ENCODE measurements at places on chromosomes 2 and 18. TPM values are rescaled to one million over a fixed set of nuclear protein-coding genes. Genes with fewer than 3 reads are reported as not detected.
A peak's percentile ranks its signal among the peaks of the same experiment; 100 is the strongest.

- no peaks in the 10 kb centered on the region for H3K4me1 ChIP-seq
- no peak overlapping the region for H3K4me3 ChIP-seq
- H3K27ac ChIP-seq, result no peak overlapping the region
Observed at GRCh38 chr2:176704282-176704858, 435.1 kb downstream of the MTX2 start.

DNA sequence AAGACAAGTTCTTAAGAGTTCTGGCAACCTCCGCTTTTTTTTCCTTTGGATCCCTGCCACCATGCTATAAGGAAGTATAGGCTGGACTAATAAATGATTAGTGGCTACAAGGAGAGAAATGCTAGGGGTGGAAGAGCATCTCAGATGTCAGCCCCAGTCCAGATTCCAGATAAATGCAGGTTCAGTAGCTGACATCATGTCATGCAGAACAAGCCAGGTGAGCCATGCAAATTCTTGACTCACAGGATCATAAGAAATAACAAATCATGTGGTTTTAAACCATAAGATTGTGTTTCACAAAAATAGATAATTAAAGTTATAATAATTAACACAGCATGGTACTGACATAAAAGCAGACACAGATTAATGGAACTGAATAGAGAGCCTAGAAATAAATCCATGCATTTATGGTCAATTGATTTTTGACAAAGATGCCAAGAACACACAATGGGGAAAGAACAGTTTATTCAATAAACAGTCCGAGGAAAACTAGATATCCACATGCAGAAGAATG is 152.9 kb upstream of the SESTD1 start:
- DNase-seq, result no peak
- no peak overlapping the region for H3K4me3 ChIP-seq
- no peak overlapping the region for H3K27ac ChIP-seq
- H3K36me3 ChIP-seq, result no peaks in the 10 kb centered on the region
- no peaks in the 10 kb centered on the region for H3K4me1 ChIP-seq

DNA sequence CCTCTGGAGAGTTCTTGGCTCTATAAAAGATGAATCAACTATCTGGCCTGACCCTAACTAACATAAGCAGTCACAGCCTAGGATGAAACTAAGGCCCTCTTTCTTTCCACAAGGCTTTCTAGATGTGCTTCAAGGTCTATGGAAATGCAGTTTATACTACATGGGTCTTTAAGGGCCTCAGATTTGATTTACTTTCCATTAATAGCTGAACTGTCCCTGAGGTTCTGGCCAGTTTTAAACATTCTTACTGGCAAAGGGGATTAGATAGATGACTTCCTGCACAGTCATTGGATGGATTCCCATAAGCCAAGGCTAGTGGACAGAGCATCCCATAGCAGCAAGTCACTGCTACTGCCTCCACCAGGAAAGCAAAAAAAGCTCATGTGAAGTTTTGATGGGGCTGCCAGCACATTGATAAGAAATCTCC is 38.1 kb upstream of the LCLAT1 start:
- peaks cover 50% of the 10 kb centered on the region for H3K4me1 ChIP-seq
- H3K4me3 ChIP-seq, result no peak overlapping the region
- no peaks in the 10 kb centered on the region for H3K36me3 ChIP-seq

DNA sequence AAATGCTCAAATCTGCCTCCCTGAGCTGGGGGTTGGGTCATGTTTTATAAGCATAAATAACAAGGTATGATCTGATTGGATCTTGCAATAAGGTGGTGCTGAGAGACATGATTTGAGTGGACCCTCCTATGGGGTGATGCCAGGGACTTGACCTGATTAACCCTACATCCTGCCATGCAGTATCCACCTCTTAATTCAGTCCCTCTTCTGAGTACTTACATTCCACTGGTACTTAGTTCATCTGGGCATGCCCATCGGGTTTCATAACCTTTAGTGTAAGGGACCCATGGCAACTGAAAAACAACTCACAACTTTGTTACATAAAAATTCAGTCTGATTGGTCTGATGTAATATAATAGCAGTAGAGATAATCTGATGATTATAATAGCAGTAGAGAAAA is 397.9 kb upstream of the HNMT start:
- no peak overlapping the region for H3K4me3 ChIP-seq
- H3K4me1 ChIP-seq, result no peaks in the 10 kb centered on the region
- H3K27me3 ChIP-seq, result no peaks in the 10 kb centered on the region
- no peaks in the 10 kb centered on the region for H3K36me3 ChIP-seq
- DNase-seq, result no peak

DNA sequence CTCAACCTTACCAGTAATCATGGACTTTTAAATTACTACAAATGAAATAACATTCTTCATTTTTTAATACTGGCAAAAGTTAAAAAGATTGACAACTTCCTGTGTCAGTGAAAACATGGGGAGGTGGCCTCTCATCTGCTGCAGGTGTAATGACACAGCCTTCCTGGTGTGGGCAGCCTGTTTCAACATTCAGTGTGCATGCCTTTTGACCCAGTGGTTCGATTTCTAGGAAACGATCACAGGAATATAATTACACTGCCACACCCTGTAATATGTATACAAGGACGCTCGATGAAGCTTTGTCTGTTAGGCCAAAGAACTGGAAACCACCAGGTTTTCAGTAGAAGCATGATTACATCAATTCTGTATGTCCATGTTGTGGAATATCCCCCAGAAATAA is 68.7 kb downstream of the MTHFD2 start:
- H3K4me3 ChIP-seq, result no peak overlapping the region
- DNase-seq, result peak; percentile 79
- no peaks in the 10 kb centered on the region for H3K27me3 ChIP-seq
- peaks cover 9% of the 10 kb centered on the region for H3K4me1 ChIP-seq
- no peaks in the 10 kb centered on the region for H3K36me3 ChIP-seq
- peak overlapping the region; percentile 83 for H3K27ac ChIP-seq

GRCh38 chr2:177489719-177490301 is 97.2 kb downstream of the AGPS start:
- no peak overlapping the region for H3K4me3 ChIP-seq
- H3K27ac ChIP-seq, result no peak overlapping the region
- H3K4me1 ChIP-seq, result no peaks in the 10 kb centered on the region

DNA sequence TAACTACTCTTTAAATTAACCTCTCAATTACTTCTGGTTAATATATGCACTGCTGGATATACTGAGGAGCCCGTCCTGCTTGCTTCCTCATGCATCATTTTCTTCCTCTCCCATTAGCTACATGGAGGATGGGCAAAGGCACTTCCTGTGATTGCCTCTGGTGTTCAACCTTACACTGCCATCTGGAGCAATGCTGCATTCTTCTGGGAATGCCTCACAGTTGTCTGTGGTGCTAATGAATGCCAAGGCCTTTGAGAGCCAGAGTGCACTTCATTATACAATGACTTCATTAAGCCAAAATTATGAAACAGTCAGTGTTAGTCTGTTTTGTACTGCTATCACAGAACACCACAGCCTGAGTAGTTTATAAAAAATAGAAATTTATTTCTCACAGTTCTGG is 134.8 kb upstream of the DOCK10 start:
- H3K4me1 ChIP-seq, result no peaks in the 10 kb centered on the region
- no peak for DNase-seq
- H3K27me3 ChIP-seq, result no peaks in the 10 kb centered on the region
- no peak overlapping the region for H3K27ac ChIP-seq

- H3K27me3 ChIP-seq, result peaks cover 45% of the 10 kb centered on the region
- H3K4me3 ChIP-seq, result no peak overlapping the region
- H3K27ac ChIP-seq, result no peak overlapping the region
- H3K4me1 ChIP-seq, result peaks cover 17% of the 10 kb centered on the region
Observed at GRCh38 chr18:80202264-80202998, 44.9 kb downstream of the PARD6G start.

- no peaks in the 10 kb centered on the region for H3K27me3 ChIP-seq
- peak within 1 kb of the TSS; percentile 96 for H3K4me3 ChIP-seq
- peak; percentile 93 for DNase-seq
Observed at GRCh38 chr2:84905181-84906107, at the start of gene TMSB10. Gene TMSB10 (plus strand): TSS chr2:84905656.

DNA sequence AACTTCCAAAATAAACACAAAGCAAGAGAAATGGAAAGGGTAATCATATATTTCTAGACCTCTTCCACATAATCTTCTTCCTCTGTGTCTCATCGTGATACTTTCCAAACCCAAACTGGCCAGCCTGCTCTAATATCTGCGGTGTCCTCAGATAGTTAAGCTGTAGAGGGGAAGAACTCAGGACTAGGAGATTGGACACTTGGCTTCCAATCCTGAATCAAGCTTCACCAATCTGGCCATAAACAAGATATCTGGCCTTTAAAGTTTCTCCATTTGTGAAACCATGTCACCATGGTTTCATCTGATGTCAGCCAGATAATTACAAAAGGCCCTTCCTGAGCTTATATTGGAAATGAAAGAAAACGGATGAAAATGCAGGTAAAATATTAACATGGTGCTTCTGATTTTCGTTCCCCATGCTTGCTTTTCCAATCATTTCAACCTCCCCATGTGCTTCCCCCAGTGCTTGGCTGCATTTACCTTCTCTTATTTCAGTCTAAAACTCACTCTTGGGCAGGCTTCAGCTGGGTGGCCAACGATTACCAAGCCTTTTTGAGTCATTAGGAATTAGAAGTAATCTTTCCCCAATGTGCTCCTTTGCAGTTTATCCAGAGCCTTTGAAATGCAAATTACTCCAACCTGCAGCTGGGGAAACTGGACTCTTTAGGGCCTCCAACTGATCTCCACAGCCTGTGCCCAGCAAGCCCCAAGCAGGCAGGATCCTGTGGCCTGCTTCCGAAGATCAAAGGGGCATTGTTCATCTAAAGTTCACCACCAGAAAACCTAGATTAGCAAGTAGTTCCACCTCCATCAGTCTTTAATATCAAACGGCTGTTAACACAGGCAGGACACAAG is 44.5 kb upstream of the MYCN start:
- peaks cover 4% of the 10 kb centered on the region for H3K27me3 ChIP-seq
- no peaks in the 10 kb centered on the region for H3K36me3 ChIP-seq
- no peak for DNase-seq
- H3K4me3 ChIP-seq, result no peak overlapping the region
- no peak overlapping the region for H3K27ac ChIP-seq

DNA sequence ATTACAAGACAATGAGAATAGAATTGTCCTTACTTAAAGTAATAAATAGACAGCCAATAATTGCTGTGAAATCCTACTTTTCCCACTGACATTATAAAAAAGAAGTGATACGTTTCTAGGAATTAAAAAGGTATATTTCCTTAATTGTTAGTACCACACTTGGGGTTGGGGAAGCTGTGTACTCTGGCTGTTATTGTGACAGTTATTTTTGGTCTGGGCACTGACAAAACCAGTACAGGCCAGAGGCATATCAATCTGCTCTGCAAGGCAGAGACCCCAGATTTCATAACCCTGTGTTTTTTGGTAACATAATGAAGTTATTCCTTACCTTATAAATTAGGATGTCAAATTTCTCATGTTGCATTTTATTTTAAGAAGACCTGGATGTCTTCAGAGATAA is 66.5 kb downstream of the RAB10 start:
- no peak for DNase-seq
- peaks cover 38% of the 10 kb centered on the region for H3K36me3 ChIP-seq
- no peak overlapping the region for H3K4me3 ChIP-seq

DNA sequence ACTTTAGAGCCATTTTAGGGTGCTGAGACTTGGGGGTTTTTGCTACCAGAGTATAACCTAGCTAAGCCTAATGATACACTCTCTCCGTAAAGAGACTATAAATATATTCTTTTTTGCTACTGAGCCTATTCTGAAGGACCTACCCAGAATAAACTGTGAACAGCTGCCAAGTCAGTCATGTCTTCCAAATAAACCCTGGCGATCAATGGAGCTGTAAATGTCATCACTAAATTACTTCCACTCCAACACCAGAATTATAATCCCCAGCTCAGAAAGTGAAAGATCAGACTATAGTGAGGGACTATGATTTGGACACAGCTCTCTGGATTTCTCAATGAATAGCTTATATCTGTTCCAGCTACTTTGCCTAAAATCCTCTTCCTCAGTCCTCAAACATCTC is 178.9 kb downstream of the METTL4 start:
- H3K36me3 ChIP-seq, result no peaks in the 10 kb centered on the region
- no peak for DNase-seq
- no peak overlapping the region for H3K27ac ChIP-seq
- H3K4me1 ChIP-seq, result no peaks in the 10 kb centered on the region

The TSGA10 gene
- total RNA-seq, result 9.4 TPM

The MARCHF4 gene
- total RNA-seq, result not detected

The NT5DC4 gene
- total RNA-seq, result not detected

The CAVIN2 gene
- not detected for total RNA-seq

The CHRNA1 gene
- total RNA-seq, result not detected

The TYMS gene
- 331 TPM for total RNA-seq

The PKDCC gene
- not detected for total RNA-seq

The ACVR1C gene
- 1.6 TPM for total RNA-seq

The ST6GAL2 gene
- not detected for total RNA-seq

The TSPYL6 gene
- total RNA-seq, result not detected

The RNPEPL1 gene
- total RNA-seq, result 43.8 TPM

The CNTNAP5 gene
- total RNA-seq, result not detected
